ENCODE measurements at places on chromosomes 5 and 9. TPM values are rescaled to one million over a fixed set of nuclear protein-coding genes. Genes with fewer than 3 reads are reported as not detected.

Gene ZNF300
- 6.0 TPM for total RNA-seq

Gene CBY3
- not detected for total RNA-seq

Gene DRD1
- not detected for total RNA-seq

Gene FRMD3
- total RNA-seq: 0.23 TPM

Gene RNF183
- total RNA-seq: not detected

All from hair follicular keratinocyte (primary cell).